ENCODE measurements at places on chromosomes 13 and 19. TPM values are rescaled to one million over a fixed set of nuclear protein-coding genes. Genes with fewer than 3 reads are reported as not detected.

The ELL gene
- total RNA-seq: 10.3 TPM

The CLEC4G gene
- not detected for total RNA-seq

The ZNF682 gene
- 1.1 TPM for total RNA-seq

The KPNA3 gene
- total RNA-seq: 41.3 TPM

The ZSCAN4 gene
- not detected for total RNA-seq

The NTF4 gene
- not detected for total RNA-seq

The METTL21C gene
- total RNA-seq: not detected

The ZNF709 gene
- 2.1 TPM for total RNA-seq

The CYP2A6 gene
- not detected for total RNA-seq

The INTS6 gene
- total RNA-seq: 26.2 TPM

The CEACAM8 gene
- not detected for total RNA-seq

The CEACAM21 gene
- not detected for total RNA-seq

The CCDC194 gene
- total RNA-seq: not detected

The ZNF543 gene
- total RNA-seq: 16.6 TPM

The PGLYRP2 gene
- total RNA-seq: not detected

The CERS1 gene
- total RNA-seq: 5.3 TPM

The TGFBR3L gene
- total RNA-seq: 0.34 TPM

The ZNF610 gene
- total RNA-seq: 1.3 TPM

The RFPL4AL1 gene
- 1.6 TPM for total RNA-seq

The LGALS4 gene
- not detected for total RNA-seq

The OR1I1 gene
- not detected for total RNA-seq

The CYP4F3 gene
- 3.3 TPM for total RNA-seq

The GPR12 gene
- total RNA-seq: not detected

The CGB1 gene
- not detected for total RNA-seq

The PDE4C gene
- not detected for total RNA-seq

The CEBPA gene
- 4.3 TPM for total RNA-seq

The LIPE gene
- total RNA-seq: not detected

The PBX4 gene
- total RNA-seq: 3.9 TPM

The MEX3D gene
- total RNA-seq: 63.7 TPM

The LGALS14 gene
- not detected for total RNA-seq

The CACNA1A gene
- 3.4 TPM for total RNA-seq

The KIR2DL4 gene
- not detected for total RNA-seq

The ZBTB45 gene
- total RNA-seq: 9.0 TPM

The NLRP7 gene
- not detected for total RNA-seq

The PCSK4 gene
- 5.4 TPM for total RNA-seq

The ZNF708 gene
- total RNA-seq: 4.2 TPM

The TMEM86B gene
- 1.6 TPM for total RNA-seq

The PRODH2 gene
- total RNA-seq: not detected

The ERICH4 gene
- not detected for total RNA-seq

The SIGLEC12 gene
- total RNA-seq: not detected
